ENCODE measurements at places on chromosomes 11 and 22.

GRCh38 chr22:25413620-25414019, 150.9 kb upstream of the GRK3 start:
- no peak for DNase-seq

DNA sequence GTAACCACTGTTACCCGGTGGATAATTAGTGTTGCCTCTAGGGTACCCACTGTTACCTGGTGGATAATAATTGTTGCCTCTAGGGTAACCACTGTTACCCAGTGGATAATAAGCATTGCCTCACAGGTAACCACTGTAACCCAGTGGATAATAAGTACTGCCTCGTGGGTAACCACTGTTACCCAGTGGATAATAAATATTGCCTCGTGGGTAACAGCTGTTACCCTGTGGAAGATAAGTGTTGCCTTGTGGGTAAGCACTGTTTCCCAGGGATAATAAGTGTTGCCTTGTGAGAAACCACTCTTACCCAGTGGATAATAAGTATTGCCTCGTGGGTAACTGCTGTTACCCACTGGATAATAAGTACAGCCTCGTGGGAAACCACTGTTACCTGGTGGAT, 9.3 kb upstream of the NXPE4 start:
- DNase-seq: no peak

- DNase-seq: no peak
These were observed 5.3 kb downstream of the NLRP6 start for GRCh38 chr11:283405-284104.

- DNase-seq: no peak
These were observed 94.3 kb downstream of the SOX6 start for GRCh38 chr11:16261836-16262644.

- peak; percentile 24 for DNase-seq
These were observed 107.8 kb downstream of the OSBP2 start for GRCh38 chr22:30802202-30803166.

- no peak for DNase-seq
These were observed 1.6 kb downstream of the CPT1A start for GRCh38 chr11:68839911-68840641.

DNA sequence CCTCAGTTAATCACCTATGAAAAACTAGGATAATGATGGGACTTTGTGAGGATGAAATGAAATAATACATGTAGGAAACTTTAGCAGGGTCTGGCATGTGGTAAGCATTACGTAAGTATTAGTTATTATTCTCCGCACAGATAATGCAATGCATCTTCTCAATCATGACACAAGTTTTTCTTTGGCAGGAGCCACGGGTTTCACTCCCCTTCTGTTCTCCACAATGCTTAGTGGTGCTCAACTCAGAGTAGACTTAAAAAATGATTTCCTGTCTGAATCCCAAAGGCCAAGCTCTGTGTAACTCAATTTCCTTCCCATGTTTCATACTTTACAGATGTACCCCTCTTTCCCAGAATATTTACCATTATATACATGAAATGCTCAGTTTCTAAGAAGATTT, 82.9 kb downstream of the CCDC34 start:
- DNase-seq: no peak

GRCh38 chr11:20127671-20128527, 32.4 kb downstream of the DBX1 start:
- no peak for DNase-seq

Data from non-pigmented ciliary epithelial cell (primary cell).